ENCODE measurements at places on chromosomes 2 and 18.

DNA sequence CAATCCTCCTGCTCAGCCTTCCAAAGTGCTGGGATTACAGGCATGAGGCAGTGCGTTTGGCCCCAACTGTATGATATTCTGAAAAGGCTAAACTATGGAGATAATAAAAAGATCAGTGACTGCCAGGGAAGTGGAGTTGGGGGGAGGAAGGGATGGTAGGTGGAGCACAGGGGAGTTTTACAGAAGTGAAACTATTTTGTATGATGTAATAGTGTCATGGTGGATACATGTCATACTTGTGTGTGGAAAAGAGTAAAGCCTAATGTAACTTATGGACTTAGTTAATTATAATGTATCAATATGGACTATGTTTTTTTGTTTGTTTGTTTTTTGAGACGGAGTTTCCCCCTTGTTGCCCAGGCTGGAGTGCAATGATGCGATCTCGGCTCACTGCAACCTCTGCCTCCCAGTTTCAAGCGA, 2.9 kb upstream of the GGCX start:
- peak; percentile 89 for DNase-seq

DNA sequence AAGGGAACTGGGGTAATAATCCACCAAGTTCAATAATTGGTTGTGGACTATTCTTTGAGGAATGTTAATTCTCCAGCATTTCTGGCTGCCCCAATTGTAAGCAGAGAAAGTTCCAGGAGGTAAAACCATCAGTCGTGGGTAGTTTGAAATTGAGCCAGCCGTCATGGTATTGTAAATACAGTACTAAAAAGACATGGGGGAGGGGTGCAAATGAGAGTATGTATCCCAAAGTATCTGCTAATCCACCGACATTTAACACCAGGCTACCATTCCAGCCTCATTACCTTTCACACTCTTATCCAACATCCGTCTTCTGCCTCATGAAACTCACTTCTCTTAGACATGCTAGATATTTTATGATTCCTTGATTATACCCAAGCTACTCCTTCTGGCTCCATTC, 507.9 kb downstream of the ERBB4 start:
- DNase-seq, result no peak

DNA sequence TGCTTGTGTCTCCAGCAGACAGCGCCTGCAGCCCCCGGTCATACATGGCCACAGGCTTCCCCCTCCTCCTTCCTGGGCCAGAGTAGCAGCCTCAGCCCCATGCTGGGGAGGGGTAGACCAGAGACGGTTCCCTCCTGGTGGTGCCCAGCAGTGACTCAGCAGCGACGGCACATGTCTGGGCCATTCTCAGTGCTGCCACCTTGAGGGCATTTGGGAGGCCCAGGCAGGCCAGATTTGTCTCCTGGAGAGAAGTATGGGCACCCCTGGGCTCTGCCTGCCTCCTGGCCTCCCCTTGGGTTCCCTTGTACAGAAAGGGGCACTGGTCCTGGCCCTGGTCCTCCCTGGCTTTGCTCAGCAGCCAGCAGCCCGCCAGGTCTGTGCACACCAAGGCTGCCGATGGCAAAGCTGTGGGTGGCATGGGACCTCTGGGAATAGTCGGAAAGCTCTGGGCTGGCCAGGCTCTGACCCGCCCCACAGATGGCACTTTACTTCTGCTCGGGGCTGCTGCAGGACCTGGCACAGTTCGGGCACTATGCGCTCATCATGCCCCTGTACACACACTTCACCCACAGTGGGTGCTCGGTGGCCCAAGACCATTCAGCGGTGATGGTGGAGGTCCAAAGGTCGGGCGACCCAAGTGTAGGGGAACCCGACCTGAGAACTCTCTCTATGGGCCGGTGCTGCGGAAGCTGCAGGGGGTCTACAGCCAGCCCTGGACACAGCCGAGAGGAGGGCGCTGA, 11.4 kb upstream of the ALPI start:
- peak; percentile 80 for DNase-seq

DNA sequence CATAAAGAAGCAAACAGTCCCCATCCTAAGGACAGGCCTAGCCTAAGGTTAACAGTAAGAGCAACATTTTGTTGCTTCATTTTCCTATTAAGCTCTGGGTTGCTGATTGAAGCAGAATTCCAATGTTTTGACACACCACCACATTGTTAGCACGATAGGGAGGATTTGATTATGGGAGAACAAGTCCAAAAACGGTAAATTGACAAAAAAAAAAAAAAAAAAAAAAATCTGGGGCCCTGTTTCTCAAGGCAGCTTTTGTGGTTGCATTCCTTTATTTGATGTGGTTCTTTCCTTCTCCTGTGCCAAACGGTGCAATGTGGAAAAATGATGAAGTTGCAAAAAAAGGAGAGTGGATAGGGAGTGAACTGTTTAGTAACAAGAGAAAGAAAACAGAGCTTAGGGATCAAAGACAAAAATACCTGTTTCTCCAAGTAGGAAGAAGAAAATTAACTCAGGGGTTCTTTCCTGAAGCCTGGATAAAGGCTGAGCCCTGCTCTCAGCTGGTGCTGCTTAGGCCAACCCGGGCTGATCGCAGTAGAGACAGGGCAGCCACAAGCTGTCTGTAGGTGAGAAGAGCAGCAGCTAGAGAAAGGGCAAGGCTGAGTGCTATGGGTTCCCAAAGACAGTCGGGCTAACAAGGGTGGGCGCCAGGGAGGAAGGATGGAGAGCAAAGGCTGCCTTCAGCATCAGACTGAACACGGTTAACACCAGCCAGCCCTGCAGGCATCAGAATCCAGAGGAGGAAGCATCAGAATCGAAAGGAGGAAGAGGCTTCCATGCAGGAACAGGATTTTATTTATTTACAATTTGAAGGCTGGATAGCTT, 167.8 kb upstream of the FOSL2 start:
- DNase-seq, result no peak

GRCh38 chr2:16604236-16604635, 61.4 kb downstream of the CYRIA start:
- DNase-seq, result peak; percentile 38

GRCh38 chr18:62751341-62751821, 36.0 kb downstream of the PHLPP1 start:
- no peak for DNase-seq

All from NB4 (cell line).